ENCODE measurements at places on chromosomes 1 and 21. TPM values are rescaled to one million over a fixed set of nuclear protein-coding genes. Genes with fewer than 3 reads are reported as not detected.

The WNT3A gene
- 1.5 TPM for total RNA-seq

The LENEP gene
- not detected for total RNA-seq

DNA sequence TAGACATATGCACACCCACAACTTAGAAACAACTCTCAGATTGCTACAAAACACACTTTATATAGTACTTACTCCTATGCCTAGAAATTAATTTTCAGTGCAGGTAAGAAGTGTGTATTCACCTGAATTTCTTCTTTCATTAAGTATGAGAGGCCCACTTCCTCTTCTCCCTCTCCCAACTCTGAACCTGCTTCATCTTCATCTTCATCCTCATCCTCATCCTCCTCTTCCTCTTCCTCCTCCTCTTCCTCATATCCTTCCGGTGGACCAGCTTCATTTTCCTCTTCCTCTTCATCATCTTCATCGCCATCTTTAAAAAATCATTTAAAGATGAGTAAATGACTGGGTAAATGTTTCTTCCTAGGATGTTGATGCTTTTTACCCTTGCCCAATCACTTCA is 9.4 kb downstream of the ANP32E start:
- no peak for DNase-seq

GRCh38 chr21:14878971-14879370 is 185.8 kb downstream of the NRIP1 start:
- DNase-seq, result peak; percentile 90

GRCh38 chr1:10901091-10901890 is 104.8 kb upstream of the CASZ1 start:
- DNase-seq, result peak; percentile 29

Measured in PC-3 (cell line).